ENCODE measurements at places on chromosomes 7 and 10.

- no peak for DNase-seq
Measured at GRCh38 chr7:75758491-75758890, 13.5 kb downstream of the CCL26 start.

GRCh38 chr7:3214090-3214413, 87.0 kb upstream of the SDK1 start:
- DNase-seq, result no peak

DNA sequence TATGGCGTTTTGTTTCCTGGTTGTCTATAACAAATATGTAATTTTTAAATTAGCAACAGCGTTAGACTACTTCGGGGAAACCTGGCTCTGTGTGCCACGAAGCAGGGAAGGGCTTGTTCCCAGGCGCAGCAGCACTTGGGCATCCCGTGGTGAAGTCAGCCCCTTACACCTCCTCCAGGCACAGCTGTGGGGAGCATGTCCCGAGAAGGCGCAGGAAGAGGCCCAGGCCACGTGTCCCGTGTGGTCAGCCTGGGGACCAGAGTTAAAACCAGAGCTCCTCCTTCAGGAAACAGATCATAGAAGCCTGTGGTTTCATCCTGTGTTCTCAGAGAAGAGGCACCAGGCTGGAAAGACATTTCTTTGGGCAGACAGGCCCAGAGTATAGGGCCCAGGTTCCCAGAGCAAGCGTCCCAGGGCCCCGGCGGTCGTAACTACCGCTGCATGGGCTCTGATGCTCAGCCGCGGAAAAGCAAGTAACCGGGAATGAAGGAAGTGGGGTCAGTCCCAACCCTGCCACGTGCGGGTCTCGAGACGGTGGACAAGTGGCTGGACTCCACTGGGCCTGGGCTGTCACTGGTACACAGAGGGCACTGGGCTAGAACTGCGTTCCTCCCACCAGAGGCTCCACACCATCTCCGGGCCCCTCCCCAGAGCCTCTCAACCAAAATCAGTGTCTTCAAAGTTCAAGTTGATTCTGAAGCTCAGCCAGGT, 7.1 kb downstream of the NUDT1 start:
- DNase-seq, result no peak

- DNase-seq, result no peak
Measured at GRCh38 chr10:34475274-34475646, 339.8 kb downstream of the PARD3 start.

- DNase-seq, result no peak
Measured at GRCh38 chr10:79266084-79266483, 81.2 kb upstream of the PPIF start.

GRCh38 chr10:42937649-42938180, 139.2 kb upstream of the RET start:
- no peak for DNase-seq

DNA sequence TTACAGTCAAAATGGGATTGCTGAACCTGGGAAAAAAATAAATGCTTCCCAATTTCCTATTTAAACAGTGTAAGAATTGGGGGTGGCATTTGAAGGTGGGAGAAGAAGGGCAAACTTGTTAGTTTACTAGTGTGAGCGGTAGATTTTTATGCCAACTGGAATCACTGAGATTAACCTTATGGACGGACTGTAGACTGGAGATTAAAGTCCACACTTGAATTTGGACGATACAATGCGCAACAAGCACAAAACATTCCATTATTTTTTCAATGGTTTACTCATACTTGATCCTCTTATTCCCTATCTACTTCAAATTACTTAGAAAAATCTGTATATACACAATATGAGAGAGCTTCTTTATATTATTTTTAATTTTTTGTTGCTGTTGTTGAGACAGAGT, 269.6 kb upstream of the KLF14 start:
- DNase-seq, result no peak

DNA sequence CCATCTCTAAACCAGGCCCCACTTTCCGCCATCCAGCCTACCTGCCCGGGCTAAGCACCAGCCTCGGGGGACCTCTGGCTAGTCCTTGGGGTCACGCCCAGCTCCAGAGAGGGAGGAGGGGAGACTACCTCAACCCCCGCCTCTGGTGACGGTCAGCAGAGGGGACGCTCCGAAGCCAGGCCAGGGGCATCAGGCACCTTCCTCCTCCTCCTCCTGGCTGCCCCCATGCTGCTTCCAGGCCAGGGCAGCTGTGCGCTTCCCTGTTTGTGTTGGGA, 4.0 kb upstream of the SMARCD3 start:
- no peak for DNase-seq

DNA sequence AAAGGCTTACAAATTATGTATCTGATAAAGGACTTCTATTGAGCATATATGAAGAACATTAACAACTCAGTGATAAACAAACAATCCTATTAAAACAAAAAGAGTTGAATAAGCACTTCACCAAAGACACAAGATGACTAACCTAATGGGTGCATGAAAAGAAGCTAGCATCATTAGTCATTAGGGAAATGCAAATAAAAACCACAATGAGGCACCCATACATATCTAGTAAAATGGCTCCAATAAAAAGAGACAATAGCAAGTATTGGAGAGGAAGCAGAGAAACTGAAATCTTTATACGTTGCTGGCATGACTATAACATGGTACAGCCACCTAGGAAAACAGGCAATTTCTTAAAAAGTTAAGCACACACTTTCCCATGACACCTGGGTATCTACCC, 77.6 kb upstream of the ZMIZ1 start:
- no peak for DNase-seq

GRCh38 chr7:5557920-5558401, 134.3 kb upstream of the TNRC18 start:
- DNase-seq, result peak; percentile 42

DNA sequence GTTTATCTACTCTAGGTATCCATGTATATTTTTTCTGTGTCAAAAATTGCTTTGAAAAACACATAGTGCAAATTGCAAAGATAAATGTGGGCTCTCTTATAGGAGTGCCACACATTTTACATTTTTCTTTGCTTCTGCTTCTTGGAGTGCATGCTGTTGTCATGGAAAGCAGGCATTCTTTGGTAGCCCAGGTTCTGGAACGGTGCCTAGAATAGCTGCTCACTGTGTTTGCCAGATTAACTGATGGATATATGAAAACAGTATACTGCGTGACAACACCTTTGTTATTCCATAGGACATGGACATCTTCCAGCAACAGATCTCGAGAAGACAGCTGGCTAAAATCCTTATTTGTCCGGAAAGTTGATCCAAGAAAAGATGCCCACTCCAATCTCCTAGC, 13.4 kb downstream of the NIPSNAP2 start:
- no peak for DNase-seq

GRCh38 chr7:106875508-106875907, 10.4 kb downstream of the PIK3CG start:
- no peak for DNase-seq

DNA sequence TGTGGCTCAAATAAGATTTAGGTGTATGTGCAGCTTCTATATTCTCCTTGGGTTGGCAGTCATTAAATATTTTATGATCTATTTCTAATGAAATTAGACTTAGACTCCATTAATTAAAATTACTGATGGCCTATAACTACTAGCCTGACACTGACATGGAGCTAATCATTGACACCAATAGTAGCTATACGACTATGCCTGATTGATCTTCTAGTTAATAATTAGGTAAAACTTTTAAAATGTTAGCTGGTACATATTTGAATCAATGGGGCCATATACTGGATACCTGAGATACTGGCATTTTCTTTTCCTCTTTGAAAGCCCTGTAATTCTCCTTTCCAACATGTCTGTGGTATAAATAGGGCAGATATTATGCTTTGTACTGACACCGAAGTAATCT, 14.4 kb downstream of the WEE2 start:
- DNase-seq, result no peak

GRCh38 chr10:132612571-132613504, 75.3 kb downstream of the INPP5A start:
- DNase-seq, result no peak

DNA sequence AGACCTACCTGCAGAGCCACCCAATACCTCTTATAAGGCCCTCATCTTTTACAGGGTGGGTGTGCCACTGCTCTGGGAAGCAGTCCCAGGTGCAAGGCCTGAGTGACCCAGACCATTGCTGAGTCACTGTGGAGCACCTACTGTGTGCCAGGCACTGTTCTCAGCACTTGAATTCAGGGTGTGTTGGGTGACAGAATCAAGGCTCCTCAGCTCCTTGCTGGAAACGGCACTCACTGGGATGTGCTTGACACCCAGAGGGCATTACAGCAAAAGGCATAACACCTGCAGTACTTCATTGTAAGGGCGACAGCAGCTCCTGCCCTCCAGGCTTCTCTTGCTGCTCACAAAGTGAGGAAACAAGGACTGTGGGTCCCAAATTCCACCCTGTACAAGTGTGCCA, 7.1 kb downstream of the CAMK2B start:
- no peak for DNase-seq

GRCh38 chr7:130721486-130722277, 12.3 kb downstream of the KLF14 start:
- DNase-seq, result peak; percentile 38

DNA sequence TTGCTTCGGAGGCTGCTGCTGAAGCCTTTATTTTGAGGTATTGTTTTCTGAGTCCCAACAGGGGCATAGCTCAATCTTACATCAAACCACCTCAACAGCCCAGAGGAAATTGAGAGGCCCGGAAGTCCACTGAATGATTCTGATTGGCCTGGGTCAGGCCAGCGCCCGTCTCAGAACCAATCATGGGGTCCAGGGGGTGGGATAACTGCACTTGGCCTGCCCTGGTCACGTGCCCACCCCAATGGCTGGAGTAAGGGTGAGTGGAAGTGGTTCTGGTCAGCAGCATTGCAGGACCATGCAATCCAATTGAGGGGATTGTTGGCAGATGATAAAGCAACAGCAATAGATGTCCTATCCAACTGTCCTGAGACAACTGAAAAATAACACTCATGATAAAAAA, 190.6 kb downstream of the HERPUD2 start:
- DNase-seq, result no peak

GRCh38 chr7:38796626-38797501, 112.1 kb downstream of the VPS41 start:
- DNase-seq, result peak; percentile 58

- no peak for DNase-seq
Measured at GRCh38 chr7:2100278-2101208, 132.2 kb downstream of the MAD1L1 start.

DNA sequence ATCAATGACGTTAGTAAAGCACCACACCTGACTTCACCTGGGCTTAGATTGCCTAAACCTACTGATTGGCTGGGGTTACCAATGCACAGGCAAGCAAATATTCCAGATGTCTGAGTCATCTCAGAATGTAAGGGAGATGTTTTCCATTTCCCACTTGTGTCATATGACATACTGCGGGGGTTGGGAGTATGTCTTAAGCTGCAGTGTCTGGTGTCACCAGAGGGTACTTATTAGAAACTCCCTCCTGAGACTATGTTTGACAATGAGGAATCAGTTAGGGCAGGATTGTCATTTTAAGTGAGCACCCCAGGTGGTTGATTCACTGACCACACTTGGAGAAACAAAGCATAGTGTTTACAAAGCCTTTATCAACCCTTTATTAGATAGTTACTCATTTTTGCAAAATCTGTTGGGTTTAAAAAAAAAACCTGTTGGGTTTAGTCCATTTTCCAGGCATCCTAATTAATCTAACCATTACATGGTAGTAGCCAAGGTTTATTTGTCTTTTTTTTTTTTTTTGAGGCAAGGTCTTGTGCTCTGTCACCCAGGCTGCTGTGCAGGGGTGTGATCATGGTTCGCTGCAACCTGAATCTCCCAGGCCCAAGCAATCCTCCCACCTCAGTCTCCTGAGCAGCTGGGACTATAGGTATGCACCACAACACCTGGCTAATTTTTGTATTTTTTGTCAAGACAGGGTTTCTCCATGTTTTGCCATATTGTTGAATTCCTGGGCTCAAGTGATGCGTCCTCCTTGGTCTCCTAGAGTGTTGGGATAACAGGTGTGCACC, 72.5 kb downstream of the CDK6 start:
- peak; percentile 32 for DNase-seq

GRCh38 chr10:22372917-22373316, 27.6 kb downstream of the SPAG6 start:
- no peak for DNase-seq

DNA sequence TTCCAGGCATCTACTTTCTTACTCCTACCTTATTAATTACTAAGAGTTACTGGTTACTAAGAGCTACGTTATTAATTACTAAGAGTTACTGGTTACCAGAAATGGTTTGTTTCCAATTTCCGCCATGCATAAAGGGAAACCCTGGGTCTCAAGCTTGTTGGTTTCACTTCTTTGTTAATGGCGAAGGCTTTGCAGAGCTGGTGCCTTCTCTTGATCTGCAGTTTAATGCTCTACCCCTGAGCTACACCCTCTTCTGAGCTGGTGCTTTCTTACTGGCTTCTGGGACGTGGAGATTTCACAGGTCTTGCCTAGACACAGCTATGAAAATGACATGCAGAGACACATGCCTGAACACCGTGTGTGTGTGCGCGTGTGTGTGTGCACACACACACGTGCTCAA, 560 bp downstream of the CPA4 start:
- no peak for DNase-seq

GRCh38 chr10:21238044-21238443, 287.4 kb downstream of the SKIDA1 start:
- no peak for DNase-seq

DNA sequence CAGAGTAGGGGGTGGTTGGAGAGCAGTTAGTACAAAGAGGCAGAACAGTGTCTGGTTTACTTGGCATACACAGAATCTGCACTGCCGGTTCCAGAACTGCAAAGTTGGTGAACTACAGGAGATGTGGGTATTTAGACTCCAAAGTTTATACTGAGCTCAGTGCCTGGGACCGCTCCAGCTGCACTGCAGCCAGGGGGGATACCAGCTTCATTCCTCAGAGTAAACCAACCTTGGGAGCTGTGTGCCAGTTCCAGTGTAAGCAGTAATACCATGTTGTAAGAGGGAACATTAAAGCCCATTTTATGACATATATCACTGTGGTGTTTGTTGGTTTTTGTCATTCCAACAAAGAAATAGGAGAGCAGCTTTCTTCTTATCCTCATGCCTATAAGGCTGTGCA, 23.4 kb downstream of the LOXL4 start:
- no peak for DNase-seq

GRCh38 chr7:92295391-92295790, 49.6 kb downstream of the ANKIB1 start:
- no peak for DNase-seq

DNA sequence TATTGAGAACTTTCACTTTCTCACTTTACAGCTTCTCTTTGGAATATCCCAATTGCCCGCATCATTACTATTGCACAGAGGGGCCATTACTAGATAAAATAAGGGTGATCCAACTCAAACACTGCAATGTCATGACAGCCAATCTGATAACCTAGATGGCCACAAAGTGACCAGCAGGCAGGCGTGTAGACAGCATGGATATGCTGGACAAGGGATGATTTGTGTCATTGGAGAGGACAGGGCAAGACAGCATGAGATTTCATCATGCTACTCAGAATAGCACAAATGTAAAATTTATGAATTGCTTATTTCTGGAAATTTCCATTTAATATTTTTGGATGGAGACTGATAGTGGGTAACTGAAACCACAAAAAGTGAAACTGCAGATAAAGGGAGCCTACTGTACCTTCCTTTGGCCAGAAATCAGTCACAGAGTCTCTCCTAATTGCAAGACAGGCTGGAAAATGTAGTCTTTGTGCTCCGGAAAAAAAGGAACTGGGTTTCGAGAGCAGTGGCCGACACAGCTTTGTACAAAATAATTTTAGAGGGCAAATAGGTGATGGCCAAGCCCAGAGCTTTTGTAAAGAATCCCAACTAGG, 6.1 kb upstream of the GSDME start:
- DNase-seq, result no peak

- no peak for DNase-seq
Measured at GRCh38 chr10:49299816-49300139, 808 bp downstream of the C10orf71 start.

- DNase-seq, result no peak
Measured at GRCh38 chr10:86654411-86655172, at the start of gene OPN4. Gene OPN4, plus strand, starts transcription at chr10:86654547. Its CDS starts 237 bp downstream, at chr10:86654784.

- no peak for DNase-seq
Measured at GRCh38 chr10:49056356-49056755, 59.0 kb downstream of the VSTM4 start.
